A549 treated with RU486 at 1 μM for 4 hours (cell line): ENCODE measurements at places on chromosomes 4 and X. TPM values are rescaled to one million over a fixed set of nuclear protein-coding genes. Genes with fewer than 3 reads are reported as not detected.

CLIC2 gene
- 0.06 to 0.53 TPM (median 0.25 TPM) in 4 of 5 replicates, not detected in the other for total RNA-seq

SPANXN1 gene
- not detected in 5 replicates for total RNA-seq

COX7B2 gene
- not detected in 5 replicates for total RNA-seq

F8A2 gene
- total RNA-seq = not detected in 5 replicates

CENPVL3 gene
- total RNA-seq = 0.09 to 0.21 TPM (median 0.13 TPM) in 3 of 5 replicates, not detected in the others

TMEM144 gene
- 1.7 to 4.5 TPM (median 3.4 TPM) in 5 replicates for total RNA-seq

ARX gene
- 0.22 to 0.41 TPM (median 0.37 TPM) in 5 replicates for total RNA-seq

BST1 gene
- total RNA-seq = 17.1 to 22.2 TPM (median 19.1 TPM) in 5 replicates

CLDN34 gene
- total RNA-seq = not detected in 5 replicates

ZNF732 gene
- total RNA-seq = not detected in 5 replicates

ODAPH gene
- 0.28 TPM in 1 of 5 replicates, not detected in the others for total RNA-seq

INTU gene
- total RNA-seq = 1.0 to 2.3 TPM (median 1.3 TPM) in 5 replicates

GAGE12E gene
- total RNA-seq = not detected in 5 replicates

HMX1 gene
- 0.14 to 0.17 TPM (median 0.16 TPM) in 4 of 5 replicates, not detected in the other for total RNA-seq

GAGE1 gene
- total RNA-seq = not detected in 5 replicates

SUPT20HL2 gene
- total RNA-seq = not detected in 5 replicates

EVC2 gene
- 2.1 to 2.6 TPM (median 2.3 TPM) in 5 replicates for total RNA-seq

NALF2 gene
- 4.8 to 5.9 TPM (median 5.5 TPM) in 5 replicates for total RNA-seq

SPANXA2 gene
- 0.22 TPM in 1 of 5 replicates, not detected in the others for total RNA-seq

KLF8 gene
- total RNA-seq = 0.08 TPM in 2 of 5 replicates, not detected in the others

ALPK1 gene
- total RNA-seq = 1.7 to 2.6 TPM (median 2.1 TPM) in 5 replicates

RTL3 gene
- total RNA-seq = 0.05 to 0.07 TPM (median 0.06 TPM) in 3 of 5 replicates, not detected in the others

CPZ gene
- total RNA-seq = 0.22 to 0.38 TPM (median 0.37 TPM) in 5 replicates

CT45A10 gene
- 0.13 to 0.56 TPM (median 0.33 TPM) in 3 of 5 replicates, not detected in the others for total RNA-seq

USP17L27 gene
- total RNA-seq = not detected in 5 replicates

SLIT2 gene
- 0.07 TPM in 1 of 5 replicates, not detected in the others for total RNA-seq

ASB9 gene
- total RNA-seq = 19.5 to 25.1 TPM (median 20.8 TPM) in 5 replicates

PLAC8 gene
- total RNA-seq = 0.66 to 1.6 TPM (median 1.1 TPM) in 5 replicates

TMEM187 gene
- 4.4 to 7.5 TPM (median 5.6 TPM) in 5 replicates for total RNA-seq

FGA gene
- total RNA-seq = 7.1 to 11.3 TPM (median 7.9 TPM) in 5 replicates

LRPAP1 gene
- total RNA-seq = 112 to 143 TPM (median 135 TPM) in 5 replicates

PPAT gene
- 14.7 to 23.4 TPM (median 19.3 TPM) in 5 replicates for total RNA-seq

MAGEA4 gene
- total RNA-seq = not detected in 5 replicates

VEGFD gene
- total RNA-seq = 0.16 to 0.39 TPM (median 0.23 TPM) in 5 replicates

GC gene
- total RNA-seq = not detected in 5 replicates

SPP1 gene
- 154 to 221 TPM (median 176 TPM) in 5 replicates for total RNA-seq

VCX gene
- not detected in 5 replicates for total RNA-seq

P2RY4 gene
- total RNA-seq = 0.06 TPM in 1 of 5 replicates, not detected in the others

PF4V1 gene
- not detected in 5 replicates for total RNA-seq

MAGEB17 gene
- total RNA-seq = not detected in 5 replicates

DBET gene
- not detected in 5 replicates for total RNA-seq

CCNG2 gene
- total RNA-seq = 1.8 to 5.9 TPM (median 5.4 TPM) in 5 replicates

PHKA1 gene
- 18.9 to 20.9 TPM (median 20.4 TPM) in 5 replicates for total RNA-seq

CD99 gene
- total RNA-seq = 250 to 272 TPM (median 264 TPM) in 5 replicates

UCP1 gene
- total RNA-seq = not detected in 5 replicates

TMEM129 gene
- total RNA-seq = 14.6 to 26.8 TPM (median 21.1 TPM) in 5 replicates
